Dermis blood vessel endothelial cell (primary cell): ENCODE measurements at places on chromosomes 5 and 9. TPM values are rescaled to one million over a fixed set of nuclear protein-coding genes. Genes with fewer than 3 reads are reported as not detected.

GRCh38 chr9:132646726-132647125 is 23.1 kb downstream of the DDX31 start:
- DNase-seq, result no peak

The PCDHGA5 gene
- 0.74 and 0.85 TPM in 2 replicates for total RNA-seq

- no peak for DNase-seq
These were observed 160.5 kb downstream of the UNC13B start for GRCh38 chr9:35322075-35322885.

The C9orf50 gene
- not detected in 2 replicates for total RNA-seq

DNA sequence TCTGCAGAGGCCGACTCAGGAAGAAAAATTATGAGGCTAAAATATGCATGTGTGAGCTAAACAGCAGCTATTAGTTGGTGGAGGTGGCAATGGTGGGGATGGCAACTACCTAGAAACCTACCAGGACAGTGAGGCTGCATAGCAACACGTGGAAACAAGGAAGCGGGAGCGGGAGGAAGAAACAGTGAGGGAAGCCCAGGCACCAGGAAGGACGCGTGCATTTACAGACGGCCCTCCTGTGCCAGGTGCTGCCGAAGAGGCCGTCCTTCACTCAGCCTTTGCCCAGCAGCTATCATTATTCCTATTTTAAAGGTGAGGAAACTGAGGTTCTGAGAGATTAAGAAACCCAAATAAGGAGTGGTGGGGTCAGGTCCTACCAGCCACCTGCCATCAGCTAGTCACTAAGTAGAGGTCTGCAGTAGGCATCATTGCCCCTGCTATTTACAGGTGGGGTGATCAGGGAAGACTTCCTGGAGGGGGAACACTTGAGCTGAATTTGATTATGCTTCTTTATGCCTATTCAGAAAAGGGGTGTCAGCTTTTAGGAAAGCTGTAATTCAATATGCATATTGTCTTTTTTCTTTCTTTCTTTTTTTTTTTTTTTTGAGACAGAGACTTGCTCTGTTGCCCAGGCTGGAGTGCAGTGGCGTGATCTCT is 125.3 kb downstream of the CRB2 start:
- no peak for DNase-seq

The FRRS1L gene
- total RNA-seq, result under 0.01 and 0.05 TPM in 2 replicates

GRCh38 chr5:54162184-54162583 is 148.2 kb downstream of the ARL15 start:
- no peak for DNase-seq

The ARHGEF28 gene
- total RNA-seq, result 115 and 151 TPM in 2 replicates

The FST gene
- total RNA-seq, result 15.0 and 45.0 TPM in 2 replicates

The SPINK14 gene
- not detected in 2 replicates for total RNA-seq

DNA sequence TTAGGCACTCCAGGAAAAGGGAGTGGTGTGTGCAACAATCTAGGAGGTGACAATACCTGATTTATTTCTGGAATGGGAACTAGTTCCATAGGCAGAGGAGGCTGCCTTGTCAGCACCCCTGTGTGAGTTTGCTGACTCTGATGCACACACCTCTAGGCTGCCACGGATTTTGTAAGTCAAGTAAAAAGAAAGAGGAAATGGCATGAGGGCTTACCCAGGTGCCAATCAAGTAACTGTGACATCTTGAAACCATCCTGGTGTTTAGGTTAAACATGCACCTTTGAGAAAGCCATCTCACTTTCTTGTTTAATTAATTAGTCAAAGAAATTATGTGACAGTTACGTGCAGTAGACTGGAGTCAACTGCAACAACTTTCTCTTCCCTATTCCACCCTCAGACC is 32.3 kb upstream of the FAM81B start:
- no peak for DNase-seq
